ELF-1 (cell line): ENCODE measurements at places on chromosomes 5 and 9.
A peak's percentile ranks its signal among the peaks of the same experiment; 100 is the strongest.

DNA sequence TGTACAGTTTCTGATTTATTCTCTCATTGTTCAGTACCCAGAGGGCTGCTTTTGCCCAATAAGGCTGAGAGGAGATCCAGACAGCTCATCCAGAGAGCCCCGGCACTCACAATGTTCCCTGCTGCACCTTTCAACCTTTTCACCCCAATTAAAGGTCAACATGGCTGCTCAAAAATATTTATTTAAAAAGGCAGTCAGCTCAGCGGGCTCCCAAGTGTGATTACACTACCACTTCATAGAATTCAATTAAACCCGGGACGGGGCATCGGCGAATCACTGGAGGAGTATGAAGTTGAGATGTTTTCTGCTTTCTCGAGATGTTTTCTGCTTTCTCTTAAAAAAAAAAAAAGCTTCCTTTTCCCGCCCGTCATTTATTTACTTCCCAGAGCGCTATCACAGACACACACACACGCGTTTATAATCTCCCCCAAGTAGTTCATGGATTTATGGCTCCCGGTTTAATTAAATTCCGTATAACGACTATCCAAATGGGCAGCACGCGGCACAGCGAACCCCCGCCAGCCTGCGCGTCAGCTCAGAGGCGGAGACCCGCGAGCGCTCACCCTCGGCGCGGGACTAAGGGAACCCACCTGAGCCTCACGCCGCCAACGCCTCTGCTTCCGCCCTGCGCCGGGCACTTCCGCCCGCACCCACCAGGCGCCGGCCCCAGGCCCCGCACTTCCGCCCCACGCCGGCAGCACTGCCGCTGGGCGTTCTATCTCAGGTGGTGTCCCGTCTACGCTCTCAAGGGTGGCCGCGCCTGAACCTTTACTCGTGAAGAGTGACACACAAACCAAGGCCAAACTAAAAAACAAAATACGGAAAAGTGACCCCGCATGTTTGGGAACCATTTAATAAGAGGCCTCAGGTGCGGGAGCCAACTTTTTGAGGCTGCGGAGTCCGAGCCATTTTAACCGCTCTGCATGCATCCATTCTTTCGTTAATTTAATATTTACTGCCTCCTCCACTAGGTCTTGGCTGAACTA, at the start of gene C5orf63:
TSS of gene C5orf63 (minus strand) at position 642 of the 986 bp plus-strand sequence. CDS start 14,507 bp downstream, outside the sequence.
- peak; percentile 78 for DNase-seq

GRCh38 chr9:128246471-128246870, 29.3 kb downstream of the GOLGA2 start:
- no peak for DNase-seq

GRCh38 chr5:139654464-139654863, 6.3 kb downstream of the CXXC5 start:
- DNase-seq = no peak

GRCh38 chr9:948497-948896, 28.0 kb upstream of the DMRT3 start:
- DNase-seq = no peak

DNA sequence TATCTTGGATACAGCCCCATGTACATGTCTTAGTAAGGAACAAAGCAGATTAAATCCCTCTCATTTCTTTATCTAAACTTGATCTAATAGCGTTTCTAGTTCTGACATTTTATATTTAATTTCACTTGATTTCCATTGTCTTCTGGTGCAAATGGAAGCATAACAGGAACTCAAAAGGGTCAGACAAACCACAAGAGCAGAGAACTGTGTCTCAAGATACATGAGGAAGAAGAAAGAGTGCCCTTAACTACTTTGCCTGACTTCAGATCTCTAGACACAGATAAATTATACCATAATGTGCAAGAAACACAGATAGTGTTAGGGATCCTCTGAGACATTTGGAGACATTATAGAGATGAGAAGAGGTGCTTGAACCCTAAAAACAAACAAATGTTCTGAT, 20.7 kb upstream of the STX17 start:
- DNase-seq = no peak

GRCh38 chr5:128101676-128102075, 18.1 kb downstream of the SLC12A2 start:
- DNase-seq = no peak

- DNase-seq = no peak
Measured at GRCh38 chr5:39167141-39167971, 52.0 kb downstream of the FYB1 start.

- DNase-seq = no peak
Measured at GRCh38 chr9:4228606-4229005, 71.3 kb downstream of the GLIS3 start.

DNA sequence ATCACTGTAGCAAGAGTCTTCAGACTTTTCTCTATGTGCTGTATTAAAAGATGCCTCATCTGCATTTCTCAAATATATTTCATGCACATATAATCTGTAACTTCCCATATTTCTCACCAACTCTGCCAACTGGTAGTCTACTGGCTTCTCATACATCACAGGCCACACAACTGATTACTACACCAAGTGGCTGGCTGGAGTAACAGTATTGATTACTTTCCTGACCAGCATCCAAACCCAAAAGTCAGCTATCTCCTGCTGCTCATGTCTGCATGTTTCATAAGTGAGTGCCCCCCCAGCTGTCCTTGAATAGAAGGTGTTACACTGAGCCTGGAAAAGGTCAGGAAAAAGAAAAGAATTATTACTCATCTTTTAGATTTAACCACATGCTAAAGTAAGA, 17.4 kb downstream of the ERCC8 start:
- no peak for DNase-seq

- DNase-seq = no peak
Measured at GRCh38 chr5:73312146-73312871, 136.3 kb downstream of the FOXD1 start.

DNA sequence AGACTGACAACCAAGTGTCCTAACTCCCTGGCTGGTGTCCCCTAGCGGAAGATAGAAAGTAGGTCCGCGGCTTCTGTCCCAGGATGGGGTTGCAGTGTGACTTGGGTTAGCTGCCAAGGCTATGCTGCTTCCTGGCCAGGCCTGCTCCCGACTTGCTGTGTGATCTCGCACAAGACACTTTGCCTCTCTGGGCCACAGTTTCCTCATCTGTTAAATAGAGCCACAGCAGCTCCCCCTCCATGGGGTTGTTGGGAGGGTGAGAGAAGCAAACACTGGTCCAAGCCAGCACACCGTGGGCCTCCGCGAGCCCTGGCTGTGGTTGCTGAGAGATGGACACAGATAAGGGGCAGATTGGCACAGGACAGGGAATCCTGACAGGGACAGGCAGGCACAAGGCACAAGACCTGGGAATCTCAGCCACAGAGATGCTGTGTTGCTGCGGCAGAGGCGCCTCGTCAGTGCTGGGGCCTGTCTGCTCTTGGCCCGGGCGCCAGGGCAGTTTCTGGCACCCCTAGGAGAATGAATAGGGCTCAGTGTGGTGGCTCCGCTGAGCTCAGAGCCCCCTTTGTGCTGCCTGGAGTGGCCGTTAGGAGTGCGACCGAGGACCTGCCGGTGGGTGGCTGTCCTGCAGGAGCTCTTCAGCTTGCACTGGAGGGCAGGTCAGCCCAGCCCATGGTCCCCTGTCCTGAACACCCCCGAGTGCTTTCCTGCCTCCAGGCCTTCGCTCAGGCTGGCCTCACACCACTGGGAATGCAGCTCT, 1.8 kb upstream of the SH2D3C start:
- peak; percentile 56 for DNase-seq

- DNase-seq = peak; percentile 56
Measured at GRCh38 chr9:14314424-14314928, 535 bp upstream of the NFIB start.

DNA sequence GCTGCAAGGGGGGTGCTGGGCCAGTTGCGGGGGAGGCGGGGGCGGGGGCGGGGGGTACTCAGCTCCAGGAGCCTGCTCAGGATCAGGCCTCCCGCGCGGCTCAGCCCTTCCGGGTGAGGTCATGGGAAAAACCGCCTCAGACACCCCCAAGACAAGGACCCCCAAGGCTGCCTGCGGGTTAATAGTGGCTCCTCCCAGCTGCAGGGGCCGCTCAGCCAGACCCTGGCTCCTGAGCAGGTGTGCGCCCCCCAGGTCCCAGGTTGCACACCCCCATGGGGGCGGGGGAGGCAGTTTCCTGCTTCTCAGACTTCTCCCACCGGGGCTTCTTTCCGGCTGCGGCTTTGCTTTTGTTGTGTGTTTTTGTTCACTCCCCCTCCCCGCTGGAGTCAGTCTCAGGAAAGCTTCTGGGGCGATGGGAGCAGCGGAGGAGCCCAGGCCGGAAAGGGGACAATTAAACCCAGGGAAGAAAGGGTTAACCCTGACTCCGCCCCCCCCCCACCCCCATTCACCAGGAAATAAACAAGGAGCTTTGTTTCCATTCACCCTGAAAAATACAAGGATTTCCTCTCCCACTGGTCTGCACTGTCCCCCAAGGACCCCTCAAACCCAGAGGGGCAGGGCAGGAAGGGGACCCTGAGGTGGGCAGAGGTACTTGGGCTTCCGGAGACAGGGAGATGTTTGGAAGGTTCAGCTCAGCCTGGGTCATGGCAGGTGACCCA, 42.3 kb upstream of the NOTCH1 start:
- DNase-seq = peak; percentile 85

DNA sequence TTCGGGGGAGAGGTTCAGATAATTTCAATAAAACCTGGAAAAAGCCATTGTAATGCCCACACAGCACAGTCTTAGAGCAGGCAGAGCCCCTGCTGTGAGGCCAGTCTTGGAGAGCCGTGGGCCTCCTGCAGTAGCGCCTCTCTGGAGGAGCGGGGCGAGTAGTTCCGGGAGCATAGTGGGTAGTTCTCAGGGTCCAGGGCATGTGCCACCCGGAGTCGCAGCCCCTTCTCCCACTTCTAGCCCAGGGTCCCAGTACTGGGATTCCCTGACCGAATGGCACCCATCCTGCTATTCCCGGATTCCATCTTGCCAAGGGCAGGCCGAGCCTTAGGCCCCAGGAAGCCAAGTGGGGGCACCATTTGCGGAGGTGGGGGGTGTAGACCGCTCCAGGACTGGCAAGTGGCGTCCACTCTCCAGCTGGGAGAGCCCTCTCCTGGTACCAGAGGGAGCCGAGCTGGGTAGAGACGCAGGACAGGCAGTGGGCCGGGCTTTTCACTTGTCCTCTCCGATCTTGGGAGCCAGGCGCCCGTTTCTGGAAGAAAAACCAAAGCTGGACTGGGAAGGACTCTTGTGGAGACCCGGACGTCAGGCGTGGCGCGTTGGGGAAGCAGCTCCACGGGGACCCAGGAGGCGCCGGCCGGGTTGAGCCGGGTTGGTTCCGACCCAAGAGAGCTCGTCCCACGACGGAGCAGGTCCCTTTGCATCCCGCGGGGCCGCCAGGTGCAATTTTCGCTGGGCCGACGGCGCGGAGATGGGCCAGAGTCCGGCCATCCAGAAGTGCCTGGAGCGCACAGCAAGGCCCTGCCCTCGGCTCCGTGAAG, 12.1 kb downstream of the PROP1 start:
- no peak for DNase-seq

DNA sequence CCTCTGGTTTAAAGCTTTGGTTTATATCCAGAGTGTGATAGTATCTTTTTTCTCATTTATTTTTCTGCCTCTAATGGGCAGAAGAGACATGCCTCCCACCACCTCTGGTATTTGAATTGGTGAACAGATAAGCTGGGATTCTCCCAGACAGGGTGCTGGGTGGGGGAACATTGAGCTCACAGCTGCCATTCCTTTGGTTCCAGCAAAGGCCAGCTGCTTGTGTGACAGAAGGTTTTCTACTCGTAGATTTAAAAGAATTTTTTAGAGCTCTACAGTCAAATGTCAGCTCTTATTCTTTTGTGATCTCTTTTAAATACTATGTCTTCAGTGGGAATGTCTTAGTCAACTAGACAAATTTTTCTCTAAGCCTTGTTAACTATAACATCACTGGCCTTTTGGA, 54.7 kb upstream of the ADAMTS16 start:
- DNase-seq = no peak

- no peak for DNase-seq
Measured at GRCh38 chr9:115551396-115551795, 433.4 kb upstream of the TNC start.

GRCh38 chr9:89602978-89603766, 1.6 kb upstream of the GADD45G start:
- DNase-seq = peak; percentile 96
